ENCODE measurements at places on chromosomes 7 and 10.
A peak's percentile ranks its signal among the peaks of the same experiment; 100 is the strongest.

GRCh38 chr7:52537051-52537450 is 498.4 kb upstream of the POM121L12 start:
- no peak for DNase-seq
- no peaks in the 10 kb centered on the region for H3K4me1 ChIP-seq
- H3K27me3 ChIP-seq: no peaks in the 10 kb centered on the region
- no peak overlapping the region for H3K4me3 ChIP-seq
- H3K27ac ChIP-seq: no peak overlapping the region

DNA sequence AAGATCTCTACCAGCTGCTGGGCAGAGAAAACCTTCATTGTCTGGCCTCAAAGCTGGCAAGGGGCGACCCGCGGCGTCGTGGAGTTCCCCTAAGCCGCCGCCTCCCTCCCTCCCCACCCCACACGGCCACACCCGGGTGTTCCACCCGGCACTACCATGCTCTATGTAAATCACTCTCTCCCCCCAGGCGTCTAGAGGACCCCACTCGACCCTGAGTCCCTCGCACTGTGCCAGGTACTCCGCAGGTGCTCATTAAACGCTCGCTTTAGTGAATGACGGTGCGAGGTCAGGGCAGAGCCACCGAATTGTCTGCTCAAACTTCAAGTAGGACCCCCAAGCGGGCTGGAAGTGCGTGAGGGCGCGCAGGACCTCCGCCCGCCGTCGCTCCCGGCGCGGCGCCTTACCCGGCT is 628 bp downstream of the PARP12 start:
- peaks cover 47% of the 10 kb centered on the region for H3K4me1 ChIP-seq
- peak overlapping the region; percentile 74 for H3K27ac ChIP-seq
- peaks cover 26% of the 10 kb centered on the region for H3K36me3 ChIP-seq
- H3K4me3 ChIP-seq: peak overlapping the region; percentile 83
- DNase-seq: no peak
- H3K27me3 ChIP-seq: peaks cover 2% of the 10 kb centered on the region

- peaks cover 20% of the 10 kb centered on the region for H3K27me3 ChIP-seq
- DNase-seq: no peak
- no peaks in the 10 kb centered on the region for H3K36me3 ChIP-seq
These were observed 61.4 kb downstream of the FRMPD2 start for GRCh38 chr10:48213047-48213446.

GRCh38 chr10:45411607-45411940 is 37.6 kb downstream of the ALOX5 start:
- no peak for DNase-seq
- peaks cover 8% of the 10 kb centered on the region for H3K27me3 ChIP-seq
- H3K4me1 ChIP-seq: no peaks in the 10 kb centered on the region
- no peak overlapping the region for H3K27ac ChIP-seq
- H3K4me3 ChIP-seq: no peak overlapping the region

DNA sequence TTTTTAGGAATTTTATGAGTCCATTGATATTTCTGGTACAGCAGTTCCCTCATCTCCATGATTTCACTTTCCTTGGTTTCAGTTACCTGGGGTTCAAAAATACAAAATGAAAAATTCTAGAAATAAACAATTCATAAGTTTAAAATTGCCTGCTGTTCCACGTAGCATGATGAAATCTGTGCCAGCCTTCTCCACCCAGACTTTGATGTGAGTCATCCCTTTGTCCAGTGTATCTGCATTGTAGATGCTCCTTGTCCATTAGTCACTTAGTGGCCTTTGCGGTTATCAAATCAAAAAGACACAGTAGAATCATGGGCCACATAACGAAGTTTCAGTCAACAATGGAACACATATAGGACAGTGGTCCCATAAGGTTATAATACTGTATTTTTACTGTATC is 286.9 kb downstream of the PTEN start:
- peak overlapping the region; percentile 93 for H3K27ac ChIP-seq
- peak overlapping the region; percentile 65 for H3K4me3 ChIP-seq
- H3K27me3 ChIP-seq: no peaks in the 10 kb centered on the region
- DNase-seq: peak; percentile 90

DNA sequence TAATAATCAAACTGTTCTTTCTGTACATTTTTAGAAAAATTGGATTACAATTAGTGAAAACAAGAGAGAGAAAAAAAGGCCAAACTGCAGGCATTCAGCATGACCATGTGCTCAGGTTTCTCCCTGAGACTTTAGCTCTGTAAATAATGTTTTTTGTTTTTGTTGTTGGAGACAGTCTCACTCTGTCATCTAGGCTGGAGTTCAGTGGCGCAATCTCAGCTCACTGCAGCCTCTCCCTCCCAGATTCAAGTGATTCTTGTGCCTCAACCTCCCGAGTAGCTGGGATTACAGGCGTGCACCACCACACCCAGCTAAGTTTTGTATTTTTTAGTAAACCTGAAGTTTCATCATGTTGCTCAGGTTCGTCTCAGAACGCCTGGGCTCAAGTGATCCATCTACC is 23.0 kb downstream of the BZW2 start:
- peak; percentile 34 for DNase-seq
- H3K4me1 ChIP-seq: peaks cover 62% of the 10 kb centered on the region
- H3K4me3 ChIP-seq: peak overlapping the region; percentile 79
- peak overlapping the region; percentile 98 for H3K27ac ChIP-seq
- peaks cover 2% of the 10 kb centered on the region for H3K27me3 ChIP-seq
- peaks cover 51% of the 10 kb centered on the region for H3K36me3 ChIP-seq

DNA sequence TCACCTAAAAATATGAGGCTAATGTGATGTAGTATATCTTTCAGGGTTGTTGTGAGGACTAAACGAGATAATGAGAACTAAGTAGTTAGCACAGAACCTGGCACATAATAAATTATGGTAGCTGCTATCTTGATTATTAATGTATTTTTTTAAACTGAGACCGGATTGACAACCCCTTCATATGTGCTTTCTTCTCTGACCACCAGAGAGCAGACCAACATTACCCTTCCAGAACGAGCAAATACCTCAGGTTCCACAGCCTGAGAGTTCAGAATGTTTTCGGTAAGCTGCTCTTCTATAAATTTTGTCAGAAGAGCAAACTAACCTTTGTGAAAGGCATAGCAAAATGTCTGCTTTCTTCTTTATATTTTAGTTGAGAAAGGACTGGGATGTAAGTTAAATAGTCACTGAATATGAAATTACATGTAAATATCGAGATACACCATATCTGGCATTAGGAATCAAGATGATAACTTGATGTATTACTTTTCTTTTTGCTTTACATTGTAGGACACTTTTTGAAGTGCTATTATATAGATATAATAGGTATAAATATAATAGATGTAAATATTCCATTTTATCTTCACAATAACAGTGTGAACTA is 13.6 kb upstream of the BPGM start:
- peak overlapping the region; percentile 15 for H3K27ac ChIP-seq
- no peak overlapping the region for H3K4me3 ChIP-seq
- H3K27me3 ChIP-seq: no peaks in the 10 kb centered on the region
- peak; percentile 60 for DNase-seq
- no peaks in the 10 kb centered on the region for H3K36me3 ChIP-seq
- H3K4me1 ChIP-seq: peaks cover 68% of the 10 kb centered on the region

GRCh38 chr7:5420881-5421713 is 2.5 kb downstream of the TNRC18 start:
- H3K27me3 ChIP-seq: peaks cover 14% of the 10 kb centered on the region
- peaks cover 4% of the 10 kb centered on the region for H3K36me3 ChIP-seq
- DNase-seq: no peak
- H3K4me3 ChIP-seq: peak overlapping the region; percentile 92
- peak overlapping the region; percentile 96 for H3K27ac ChIP-seq

DNA sequence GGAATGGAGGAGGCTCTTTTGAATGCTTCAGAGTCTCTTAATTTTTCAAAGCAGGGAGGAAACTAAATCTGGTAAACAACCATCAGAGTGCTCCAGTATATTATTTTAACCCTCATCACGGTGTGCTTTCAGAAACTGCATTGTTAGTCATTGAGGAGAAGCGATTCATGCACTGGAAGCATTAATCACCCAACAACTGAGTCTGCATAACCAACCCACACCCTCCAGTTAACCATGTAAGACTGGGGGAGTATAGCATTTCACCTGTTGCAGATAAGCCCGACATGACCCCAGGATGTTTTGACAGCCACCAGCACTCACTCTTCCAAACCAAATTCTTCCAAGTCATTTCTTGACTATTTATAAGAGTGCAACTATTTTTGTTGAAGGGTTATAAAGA is 257.6 kb downstream of the GATA3 start:
- no peak overlapping the region for H3K4me3 ChIP-seq
- H3K36me3 ChIP-seq: no peaks in the 10 kb centered on the region
- no peaks in the 10 kb centered on the region for H3K27me3 ChIP-seq
- H3K27ac ChIP-seq: no peak overlapping the region

GRCh38 chr10:34655286-34656170 is 159.6 kb downstream of the PARD3 start:
- no peak overlapping the region for H3K27ac ChIP-seq
- peaks cover 13% of the 10 kb centered on the region for H3K4me1 ChIP-seq
- H3K27me3 ChIP-seq: peaks cover 1% of the 10 kb centered on the region
- DNase-seq: peak; percentile 67
- H3K4me3 ChIP-seq: no peak overlapping the region

DNA sequence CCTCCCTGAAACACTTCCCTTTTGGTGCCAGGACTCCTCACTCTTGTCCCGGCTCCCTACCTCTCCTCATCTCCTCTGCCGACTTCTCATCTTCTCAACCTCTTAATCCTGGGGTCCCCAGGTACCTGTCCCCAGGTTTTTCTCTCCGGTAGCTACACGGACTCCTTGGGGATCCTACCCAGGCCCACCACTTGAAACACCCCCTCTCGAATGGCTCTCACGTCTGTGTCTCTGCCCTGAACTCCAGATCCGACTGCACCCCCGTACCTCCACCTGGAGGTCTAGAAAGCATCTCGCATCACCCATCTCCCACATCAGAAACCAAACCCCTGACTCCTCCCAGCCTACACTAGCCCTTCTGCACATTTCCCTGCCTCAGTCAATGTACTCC is 4.8 kb downstream of the TBATA start:
- H3K4me3 ChIP-seq: no peak overlapping the region
- DNase-seq: no peak
- peaks cover 46% of the 10 kb centered on the region for H3K27me3 ChIP-seq
- no peak overlapping the region for H3K27ac ChIP-seq
- H3K4me1 ChIP-seq: no peaks in the 10 kb centered on the region

DNA sequence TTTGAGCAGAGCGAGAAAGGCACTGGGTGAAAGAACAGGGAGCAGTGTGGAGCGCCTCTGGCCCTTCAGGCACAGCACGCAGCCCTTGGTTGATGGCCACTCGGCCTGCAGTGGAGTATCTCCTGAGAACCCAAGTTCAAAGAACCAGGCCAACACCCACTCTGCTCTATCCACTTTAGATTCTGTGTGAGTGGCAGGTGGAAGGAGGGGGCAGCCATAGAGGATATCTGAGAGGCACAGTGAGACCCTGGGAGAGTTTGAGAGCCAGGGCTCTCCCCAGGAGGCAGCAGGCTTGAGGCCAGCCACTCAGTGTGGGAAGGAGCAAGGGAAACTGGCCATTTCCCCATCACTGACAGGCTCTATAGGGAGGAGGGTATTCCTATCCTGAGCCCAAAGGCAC is 52.5 kb upstream of the PTN start:
- DNase-seq: no peak
- H3K27me3 ChIP-seq: peaks cover 2% of the 10 kb centered on the region
- H3K4me1 ChIP-seq: peaks cover 22% of the 10 kb centered on the region
- no peaks in the 10 kb centered on the region for H3K36me3 ChIP-seq
- H3K4me3 ChIP-seq: no peak overlapping the region

- H3K4me1 ChIP-seq: no peaks in the 10 kb centered on the region
- no peak overlapping the region for H3K27ac ChIP-seq
- no peaks in the 10 kb centered on the region for H3K36me3 ChIP-seq
- no peaks in the 10 kb centered on the region for H3K27me3 ChIP-seq
- no peak for DNase-seq
These were observed 652.2 kb upstream of the KCND2 start for GRCh38 chr7:119620769-119621168.

GRCh38 chr10:7362471-7362870 is 48.4 kb downstream of the SFMBT2 start:
- no peak overlapping the region for H3K4me3 ChIP-seq
- peaks cover 8% of the 10 kb centered on the region for H3K36me3 ChIP-seq
- H3K27me3 ChIP-seq: peaks cover 2% of the 10 kb centered on the region
- no peak for DNase-seq
- no peaks in the 10 kb centered on the region for H3K4me1 ChIP-seq

DNA sequence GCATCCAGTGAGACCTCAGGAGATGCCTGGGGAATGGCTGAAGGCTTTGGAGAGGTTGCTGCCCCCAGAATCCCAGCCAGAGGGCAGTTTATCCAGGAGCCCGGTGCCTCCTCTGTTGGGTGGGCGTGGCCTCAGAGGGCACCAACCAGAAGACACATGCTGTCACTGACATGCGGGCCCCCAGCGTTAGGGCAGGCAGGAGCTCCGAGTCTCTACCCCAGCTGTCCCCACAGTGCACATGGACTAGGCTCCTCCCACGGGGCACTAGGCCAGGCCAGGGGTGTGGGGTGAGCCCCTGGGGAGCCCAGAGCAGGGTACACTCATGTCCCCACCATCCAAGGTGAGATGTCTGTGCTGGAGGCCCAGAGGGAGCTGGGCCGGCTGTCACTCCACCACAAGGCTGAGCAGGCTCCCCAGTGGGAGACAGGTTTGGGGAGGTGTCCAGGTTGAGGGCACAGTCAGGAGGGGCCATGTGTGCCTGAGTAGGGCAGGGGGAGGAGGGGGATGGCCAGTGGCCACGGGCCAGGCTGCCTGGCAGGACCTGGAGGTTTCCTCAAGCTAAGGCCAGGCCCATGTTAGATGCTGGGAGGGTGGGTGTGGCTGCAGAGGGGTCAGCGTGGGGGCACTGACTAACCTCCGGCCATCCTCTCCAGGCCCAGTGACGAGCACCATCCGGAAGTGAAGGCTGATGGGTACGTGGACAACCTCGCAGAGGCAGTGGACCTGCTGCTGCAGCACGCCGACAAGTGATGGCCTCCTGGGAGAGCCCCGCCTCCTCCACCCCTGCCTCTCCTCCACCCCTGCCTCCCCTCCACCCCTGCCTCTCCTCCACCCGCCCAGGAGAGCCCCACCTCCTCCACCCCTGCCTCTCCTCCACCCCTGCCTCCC is 131.3 kb downstream of the FAM53B start:
- no peak overlapping the region for H3K27ac ChIP-seq
- H3K36me3 ChIP-seq: no peaks in the 10 kb centered on the region
- no peaks in the 10 kb centered on the region for H3K4me1 ChIP-seq
- H3K27me3 ChIP-seq: peaks cover 3% of the 10 kb centered on the region

DNA sequence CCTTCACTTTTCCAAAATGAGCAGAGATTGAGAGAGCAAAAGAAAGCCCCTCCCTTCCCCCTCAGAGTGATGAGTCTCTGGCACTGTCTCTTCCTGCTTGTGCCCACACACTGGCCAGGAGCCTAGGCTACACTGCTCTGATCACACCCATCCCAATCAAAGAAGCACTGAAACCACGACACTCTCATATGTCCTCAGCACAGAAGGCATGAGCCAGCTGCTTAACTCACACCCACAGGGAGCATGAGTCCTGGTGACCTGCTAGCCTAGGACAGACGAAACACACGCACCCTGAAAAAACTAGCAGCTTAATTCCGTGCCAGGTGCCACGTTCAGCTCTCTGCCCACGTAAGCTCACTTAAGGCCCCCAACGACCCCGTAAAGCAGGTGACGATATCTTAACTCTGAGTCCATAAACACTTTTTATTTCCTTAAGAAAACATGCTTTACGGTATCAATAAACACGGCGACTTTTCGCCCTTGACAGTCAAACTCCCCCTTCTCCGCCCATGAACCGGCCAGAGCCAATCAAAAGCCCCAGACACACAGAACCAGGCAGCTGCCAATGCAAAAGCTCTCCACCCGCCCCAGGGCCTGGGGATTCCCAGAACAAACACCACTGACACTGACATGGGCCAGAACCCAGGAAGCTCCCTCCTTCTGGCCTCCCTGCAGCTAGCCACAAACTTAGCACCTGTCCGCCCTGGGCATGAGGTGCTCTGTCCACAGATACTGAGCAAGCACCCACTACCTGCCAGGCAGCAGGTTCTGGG is 69.0 kb downstream of the TNRC18 start:
- peak overlapping the region; percentile 60 for H3K27ac ChIP-seq
- peaks cover 64% of the 10 kb centered on the region for H3K36me3 ChIP-seq
- H3K27me3 ChIP-seq: peaks cover 8% of the 10 kb centered on the region
